MCF 10A (cell line): ENCODE measurements at places on chromosomes 7 and 10.

DNA sequence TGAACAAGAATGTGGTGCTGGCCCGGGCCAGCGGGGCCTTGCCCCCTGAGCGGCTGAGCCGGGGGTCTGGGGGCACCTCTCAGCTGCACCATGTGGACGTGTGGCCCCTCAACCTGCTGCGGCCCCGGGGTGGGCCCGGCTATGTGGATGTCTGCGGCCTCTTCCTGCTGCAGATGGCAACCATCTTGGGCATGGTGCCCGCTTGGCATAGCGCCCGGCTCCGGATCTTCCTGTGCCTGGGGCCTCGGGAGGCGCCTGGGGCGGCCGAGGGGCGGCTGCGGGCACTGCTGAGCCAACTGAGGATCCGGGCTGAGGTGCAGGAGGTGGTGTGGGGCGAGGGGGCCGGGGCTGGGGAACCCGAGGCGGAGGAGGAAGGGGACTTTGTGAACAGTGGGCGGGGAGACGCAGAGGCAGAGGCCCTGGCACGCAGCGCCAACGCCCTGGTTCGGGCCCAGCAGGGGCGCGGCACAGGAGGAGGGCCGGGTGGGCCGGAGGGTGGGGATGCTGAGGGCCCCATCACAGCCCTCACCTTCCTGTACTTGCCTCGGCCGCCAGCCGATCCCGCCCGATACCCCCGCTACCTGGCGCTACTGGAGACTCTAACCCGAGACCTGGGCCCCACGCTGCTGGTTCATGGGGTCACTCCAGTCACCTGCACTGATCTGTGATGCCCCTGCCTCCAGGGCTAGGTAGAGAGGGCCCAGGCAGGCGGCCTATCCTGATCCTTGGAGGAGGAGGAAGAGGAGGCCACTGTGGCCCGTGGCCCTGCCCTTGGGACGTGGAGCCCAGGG is 1.1 kb upstream of the TRIP6 start:
- peaks cover 60% of the 10 kb centered on the region for H3K36me3 ChIP-seq
- peak overlapping the region; percentile 99 for H3K27ac ChIP-seq
- no peaks in the 10 kb centered on the region for H3K4me1 ChIP-seq

DNA sequence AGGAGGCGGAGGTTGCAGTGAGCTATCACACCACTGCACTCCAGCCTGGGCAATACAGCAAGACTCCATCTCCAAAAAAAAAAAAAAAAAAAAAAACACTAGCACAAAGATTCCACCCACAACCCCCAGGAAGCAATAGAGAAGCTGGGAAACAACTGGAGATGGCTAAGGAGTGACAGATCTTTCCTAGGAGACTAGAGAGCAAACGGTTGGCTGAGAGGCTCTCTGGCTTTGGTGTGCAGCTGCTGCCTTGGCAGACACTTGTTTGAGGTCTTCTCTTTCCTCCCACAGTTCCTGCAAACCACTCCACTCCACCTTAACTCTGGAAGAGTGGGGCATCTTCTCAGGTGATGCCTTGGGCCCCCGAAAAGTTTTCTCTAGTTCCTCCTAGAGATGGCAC is 78.5 kb upstream of the LANCL2 start:
- H3K27ac ChIP-seq: no peak overlapping the region
- peaks cover 2% of the 10 kb centered on the region for H3K36me3 ChIP-seq
- H3K4me3 ChIP-seq: no peak overlapping the region
- peaks cover 71% of the 10 kb centered on the region for H3K27me3 ChIP-seq
- no peaks in the 10 kb centered on the region for H3K4me1 ChIP-seq

GRCh38 chr7:68760556-68760955 is 837.7 kb upstream of the AUTS2 start:
- H3K27ac ChIP-seq: no peak overlapping the region
- no peak overlapping the region for H3K4me3 ChIP-seq
- H3K27me3 ChIP-seq: no peaks in the 10 kb centered on the region
- DNase-seq: no peak

DNA sequence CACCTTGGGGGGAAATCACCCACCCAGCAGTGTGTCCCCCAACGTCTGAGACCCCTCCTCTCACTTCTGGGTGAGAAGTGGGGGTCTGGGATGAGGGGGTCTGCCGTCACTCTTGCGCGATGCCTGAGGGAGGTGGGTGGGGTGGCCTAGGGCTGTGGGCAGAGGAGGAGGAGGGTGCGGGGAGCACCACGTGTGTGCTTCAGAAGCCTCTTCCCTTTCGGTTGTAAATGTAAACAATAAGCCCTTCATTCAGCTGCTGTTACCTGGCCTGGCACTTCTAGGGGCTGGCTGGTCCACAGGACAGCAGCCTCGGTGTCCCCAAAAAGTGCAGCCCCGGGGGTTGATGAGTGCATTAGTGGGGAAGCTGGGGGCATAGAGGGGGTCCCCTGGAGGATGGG is 1.3 kb downstream of the CLIP2 start:
- peaks cover 11% of the 10 kb centered on the region for H3K36me3 ChIP-seq
- peaks cover 15% of the 10 kb centered on the region for H3K4me1 ChIP-seq
- H3K4me3 ChIP-seq: peak overlapping the region; percentile 70
- no peak for DNase-seq
- H3K27me3 ChIP-seq: no peaks in the 10 kb centered on the region

- H3K36me3 ChIP-seq: no peaks in the 10 kb centered on the region
- peak; percentile 79 for DNase-seq
- H3K27me3 ChIP-seq: peaks cover 11% of the 10 kb centered on the region
- no peak overlapping the region for H3K4me3 ChIP-seq
Observed at GRCh38 chr7:106178593-106179134, 66.6 kb upstream of the SYPL1 start.

DNA sequence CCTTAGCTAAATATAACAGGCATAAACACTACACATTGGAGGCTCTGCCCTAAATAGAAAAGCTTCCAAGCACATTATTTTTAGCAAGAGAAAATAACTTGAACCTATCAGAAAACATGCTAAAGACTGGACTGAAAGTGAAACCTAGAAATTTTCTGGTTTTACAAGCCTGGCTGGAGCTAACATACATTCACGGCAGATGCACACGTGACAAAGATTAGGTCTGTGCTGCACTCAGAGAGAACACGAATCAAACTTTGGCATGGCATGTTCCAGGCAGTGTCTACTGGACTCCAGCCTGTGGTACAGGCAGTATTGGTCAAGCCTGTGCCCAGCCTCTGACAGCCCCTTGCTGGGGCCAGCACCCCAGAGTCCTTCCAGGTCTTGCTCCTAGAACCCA is 94.1 kb upstream of the PCBD1 start:
- H3K4me1 ChIP-seq: no peaks in the 10 kb centered on the region
- no peak for DNase-seq
- no peak overlapping the region for H3K4me3 ChIP-seq

- peaks cover 58% of the 10 kb centered on the region for H3K36me3 ChIP-seq
- peaks cover 13% of the 10 kb centered on the region for H3K4me1 ChIP-seq
- no peak overlapping the region for H3K4me3 ChIP-seq
- H3K27ac ChIP-seq: peak overlapping the region; percentile 13
- DNase-seq: no peak
- no peaks in the 10 kb centered on the region for H3K27me3 ChIP-seq
Observed at GRCh38 chr10:870564-871166, 60.8 kb downstream of the LARP4B start.

DNA sequence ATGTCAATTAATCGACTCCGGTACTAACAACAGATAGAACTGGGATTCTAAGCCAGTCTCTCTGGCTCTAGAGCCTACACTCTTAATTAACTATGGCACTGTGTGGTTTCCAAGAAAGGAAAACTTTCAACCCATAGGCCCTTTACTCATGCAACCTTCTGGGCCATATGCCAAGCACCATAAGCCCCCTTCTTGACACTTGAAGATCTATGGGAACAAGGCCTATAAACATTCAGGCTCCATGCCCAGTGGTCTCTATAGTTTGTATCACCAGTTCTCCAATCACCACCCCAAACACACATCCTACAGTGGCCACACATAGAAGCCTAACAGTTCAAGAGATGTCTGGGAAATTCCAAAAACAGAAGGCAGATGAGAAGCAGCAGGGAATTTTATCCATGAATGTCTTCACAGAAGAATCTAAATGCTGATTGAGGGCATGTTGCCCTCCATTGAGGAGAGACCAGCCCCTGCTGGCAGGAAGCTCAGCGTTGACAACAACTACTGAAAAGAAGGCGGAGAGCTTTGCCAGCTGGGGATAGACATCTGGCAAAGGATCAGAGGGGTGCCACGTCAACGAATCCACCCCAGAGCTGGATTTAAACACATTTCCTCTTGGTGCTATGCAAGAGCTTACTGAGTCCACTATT is 64.4 kb downstream of the GRM3 start:
- H3K4me1 ChIP-seq: no peaks in the 10 kb centered on the region
- peaks cover 73% of the 10 kb centered on the region for H3K27me3 ChIP-seq
- H3K36me3 ChIP-seq: no peaks in the 10 kb centered on the region
- no peak overlapping the region for H3K27ac ChIP-seq
- H3K4me3 ChIP-seq: no peak overlapping the region

GRCh38 chr7:64045301-64046040 is at the start of gene ZNF727:
Gene ZNF727, plus strand, starts transcription at chr7:64045434. Its CDS starts 188 bp downstream, at chr7:64045622.
- H3K36me3 ChIP-seq: peaks cover 9% of the 10 kb centered on the region
- no peak within 1 kb of the TSS for H3K27ac ChIP-seq
- no peaks in the 10 kb centered on the region for H3K27me3 ChIP-seq

DNA sequence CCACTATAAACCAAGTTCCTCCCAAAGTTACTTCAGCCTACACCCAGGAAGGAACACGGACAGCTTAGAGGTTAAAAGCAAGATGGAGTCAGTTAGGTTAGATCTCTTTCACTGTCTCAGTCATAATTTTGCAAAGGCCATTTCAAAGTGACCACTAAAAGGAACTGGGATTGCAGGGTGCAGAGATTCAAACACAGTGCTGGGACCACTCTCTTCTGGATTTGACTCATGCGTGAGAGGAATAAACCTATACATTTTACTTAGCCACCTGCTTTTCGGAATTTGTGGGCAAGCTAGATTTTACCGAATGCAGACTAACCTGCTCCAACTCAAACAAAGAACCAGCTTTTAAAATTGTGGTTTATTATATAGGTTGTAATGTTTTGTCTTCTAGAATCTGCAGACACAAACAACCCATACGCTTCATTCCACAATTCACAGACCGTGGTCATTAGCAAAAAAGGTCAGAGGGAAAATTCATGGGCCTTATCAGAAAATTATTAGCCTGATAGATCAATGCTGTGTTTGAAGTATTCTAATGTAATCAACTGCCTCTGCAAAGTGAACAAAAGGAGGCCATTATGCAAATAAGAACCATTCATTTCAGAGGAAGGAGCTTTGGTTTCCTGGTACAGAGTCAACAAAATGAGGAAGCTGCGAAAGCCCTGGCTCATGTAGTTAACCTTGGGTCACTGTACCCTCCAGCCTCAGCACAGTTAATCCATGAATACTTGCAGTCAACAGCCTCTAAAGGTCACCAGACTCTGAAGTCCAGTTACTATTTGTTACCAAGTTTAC is 342.7 kb upstream of the KLF6 start:
- no peak for DNase-seq
- H3K4me3 ChIP-seq: no peak overlapping the region
- no peaks in the 10 kb centered on the region for H3K4me1 ChIP-seq
- peaks cover 7% of the 10 kb centered on the region for H3K36me3 ChIP-seq
- H3K27ac ChIP-seq: no peak overlapping the region
- H3K27me3 ChIP-seq: no peaks in the 10 kb centered on the region

DNA sequence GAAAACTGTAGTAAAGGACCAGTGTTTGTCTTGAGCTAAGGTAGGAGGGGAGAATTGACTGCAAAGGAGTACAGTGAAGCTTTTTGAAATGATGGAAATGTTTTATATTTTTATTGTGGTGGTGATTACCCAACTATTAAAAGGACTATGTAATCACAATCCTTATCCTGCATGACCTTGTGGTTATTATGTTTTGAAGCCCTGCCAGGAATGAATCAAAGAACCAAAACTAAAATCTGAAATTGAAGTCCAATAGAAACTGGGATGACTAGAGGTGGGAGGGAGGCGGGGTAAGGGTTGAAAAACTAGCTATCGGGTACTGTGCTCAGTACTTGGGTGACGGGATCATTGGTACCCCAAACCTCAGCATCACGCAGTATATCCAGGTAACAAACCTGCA is 8.2 kb downstream of the CCDC7 start:
- peaks cover 19% of the 10 kb centered on the region for H3K36me3 ChIP-seq
- H3K27ac ChIP-seq: no peak overlapping the region
- no peak overlapping the region for H3K4me3 ChIP-seq

- peak overlapping the region; percentile 57 for H3K27ac ChIP-seq
- DNase-seq: no peak
- no peak overlapping the region for H3K4me3 ChIP-seq
- H3K36me3 ChIP-seq: no peaks in the 10 kb centered on the region
- H3K4me1 ChIP-seq: peaks cover 34% of the 10 kb centered on the region
Observed at GRCh38 chr10:31962826-31963588, 34.4 kb upstream of the ARHGAP12 start.

GRCh38 chr7:28114056-28114455 is 66.5 kb downstream of the JAZF1 start:
- H3K4me1 ChIP-seq: no peaks in the 10 kb centered on the region
- no peak overlapping the region for H3K4me3 ChIP-seq
- H3K36me3 ChIP-seq: no peaks in the 10 kb centered on the region

DNA sequence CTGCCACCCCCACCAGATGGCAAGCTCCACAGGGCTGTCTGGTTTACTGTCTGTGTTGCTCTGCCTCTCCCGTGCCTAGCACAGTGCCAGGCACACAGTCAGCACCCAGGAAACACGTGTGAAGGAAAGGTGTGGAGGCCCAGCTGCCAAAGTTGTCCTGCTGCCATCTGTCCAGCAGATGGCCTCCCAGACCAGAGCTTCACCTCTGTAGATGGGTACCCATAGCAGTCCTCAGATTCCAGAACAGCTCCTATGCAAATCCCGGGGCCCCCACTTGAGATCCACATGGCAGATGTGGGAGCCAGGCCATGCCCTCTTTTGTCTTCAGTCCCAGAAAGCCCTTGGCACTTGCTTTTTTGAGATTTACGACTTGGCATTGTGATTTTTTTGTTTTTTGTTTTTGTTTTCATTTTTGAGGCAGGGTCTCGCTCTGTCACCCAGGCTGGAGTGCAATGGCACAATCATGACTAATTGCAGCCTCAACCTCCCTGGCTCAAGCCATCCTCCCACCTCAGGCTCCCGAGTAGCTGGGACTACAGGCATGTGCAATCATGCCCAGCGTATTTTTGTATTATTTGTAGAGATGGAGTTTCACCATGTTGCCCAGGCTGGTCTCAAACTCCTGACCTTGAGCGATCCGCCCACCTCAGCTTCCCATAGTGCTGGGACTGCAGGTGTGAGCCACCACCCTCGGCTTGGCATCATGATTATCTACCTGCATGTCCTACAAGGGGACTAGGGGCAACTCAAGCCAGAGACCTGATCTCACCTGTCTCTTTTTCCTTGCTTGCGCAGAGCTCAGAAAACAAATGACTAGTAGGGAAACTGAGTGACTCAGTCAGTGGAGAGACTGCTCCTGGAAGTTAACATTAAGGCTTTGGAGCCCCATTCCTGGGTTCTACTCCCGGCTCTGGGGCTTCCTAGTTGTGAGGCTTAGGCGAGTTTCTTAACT is 16.9 kb upstream of the PALD1 start:
- peaks cover 5% of the 10 kb centered on the region for H3K36me3 ChIP-seq
- H3K4me1 ChIP-seq: peaks cover 23% of the 10 kb centered on the region
- H3K4me3 ChIP-seq: no peak overlapping the region
- H3K27me3 ChIP-seq: peaks cover 19% of the 10 kb centered on the region

- H3K27ac ChIP-seq: no peak overlapping the region
- H3K36me3 ChIP-seq: no peaks in the 10 kb centered on the region
- no peaks in the 10 kb centered on the region for H3K4me1 ChIP-seq
- H3K27me3 ChIP-seq: peaks cover 7% of the 10 kb centered on the region
Observed at GRCh38 chr7:147079083-147079482, 962.5 kb downstream of the CNTNAP2 start.
